ENCODE measurements at places on chromosomes 3 and 15.

DNA sequence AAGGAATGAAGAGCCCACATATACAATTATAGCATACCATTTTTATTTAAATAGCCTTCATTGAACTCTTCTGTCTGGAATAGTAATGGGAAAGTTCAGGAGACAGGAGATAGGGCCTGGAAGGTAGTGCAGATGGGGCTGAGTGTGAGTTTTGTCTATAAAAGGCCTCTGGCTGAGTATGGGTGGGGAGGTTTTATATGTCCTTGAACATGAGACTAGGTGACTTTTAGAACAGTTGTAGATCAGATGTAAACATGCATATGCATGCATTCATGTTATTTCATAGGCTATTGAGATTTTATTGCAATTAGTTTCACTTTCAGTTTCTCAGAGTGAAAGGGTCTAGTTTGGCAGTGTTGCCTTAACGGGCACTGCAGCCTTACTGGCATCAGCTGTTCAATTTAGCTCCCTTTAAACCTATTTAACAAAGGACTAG is 27.1 kb downstream of the CGGBP1 start:
- DNase-seq, result no peak

- no peak for DNase-seq
Measured at GRCh38 chr3:183529717-183530116, 25.8 kb downstream of the KLHL6 start.

DNA sequence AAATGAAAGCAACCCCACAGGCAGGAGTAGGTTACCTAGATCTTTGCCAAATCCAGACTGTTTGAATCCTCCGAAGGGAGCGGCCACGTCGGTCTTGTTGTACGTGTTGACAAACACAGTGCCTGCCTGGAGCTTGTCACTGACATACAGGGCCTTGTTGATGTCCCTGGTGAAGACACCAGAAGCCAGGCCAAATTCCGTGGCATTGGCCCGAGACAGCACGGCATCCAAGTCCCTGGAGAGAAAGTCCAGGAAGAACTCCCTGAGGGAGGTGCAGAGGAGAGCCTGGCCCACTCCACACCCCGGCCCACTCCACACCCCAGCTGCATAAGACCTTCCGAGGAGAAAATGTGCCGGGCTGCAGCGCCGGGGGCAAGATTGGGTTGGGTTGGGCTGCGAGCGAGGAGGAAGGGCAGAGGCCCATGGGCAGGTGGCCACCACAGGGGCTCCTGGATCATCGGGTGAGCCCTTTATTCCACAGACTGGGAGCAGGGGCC is 21.8 kb upstream of the SLC41A3 start:
- DNase-seq, result no peak

- no peak for DNase-seq
Measured at GRCh38 chr3:48636149-48636655, 941 bp upstream of the SLC26A6 start.

GRCh38 chr3:190558796-190559195 is 44.9 kb downstream of the IL1RAP start:
- DNase-seq, result no peak

DNA sequence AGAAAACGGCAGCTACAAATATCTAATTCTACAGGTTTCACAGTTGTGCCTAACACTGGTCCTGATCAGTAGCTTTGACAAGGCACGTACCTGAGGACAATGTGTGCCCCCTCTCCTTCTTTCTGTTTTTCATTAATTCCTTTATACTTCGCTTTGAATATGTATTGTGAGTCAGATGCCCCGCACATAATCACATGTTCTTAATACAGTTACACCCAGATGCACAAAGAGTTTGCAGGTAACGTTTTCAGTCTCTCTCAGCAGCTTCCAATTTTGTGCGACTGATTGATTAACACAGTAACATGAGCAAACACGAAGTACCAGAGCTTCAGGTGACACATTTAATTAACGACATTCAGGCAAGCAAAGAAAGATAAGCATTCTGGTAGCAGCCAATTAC is 209.8 kb upstream of the ZPLD1 start:
- DNase-seq, result no peak

- no peak for DNase-seq
Measured at GRCh38 chr3:148992635-148993255, 1.4 kb downstream of the GYG1 start.

GRCh38 chr3:184289426-184289938 is 9.6 kb upstream of the PSMD2 start:
- peak; percentile 46 for DNase-seq

DNA sequence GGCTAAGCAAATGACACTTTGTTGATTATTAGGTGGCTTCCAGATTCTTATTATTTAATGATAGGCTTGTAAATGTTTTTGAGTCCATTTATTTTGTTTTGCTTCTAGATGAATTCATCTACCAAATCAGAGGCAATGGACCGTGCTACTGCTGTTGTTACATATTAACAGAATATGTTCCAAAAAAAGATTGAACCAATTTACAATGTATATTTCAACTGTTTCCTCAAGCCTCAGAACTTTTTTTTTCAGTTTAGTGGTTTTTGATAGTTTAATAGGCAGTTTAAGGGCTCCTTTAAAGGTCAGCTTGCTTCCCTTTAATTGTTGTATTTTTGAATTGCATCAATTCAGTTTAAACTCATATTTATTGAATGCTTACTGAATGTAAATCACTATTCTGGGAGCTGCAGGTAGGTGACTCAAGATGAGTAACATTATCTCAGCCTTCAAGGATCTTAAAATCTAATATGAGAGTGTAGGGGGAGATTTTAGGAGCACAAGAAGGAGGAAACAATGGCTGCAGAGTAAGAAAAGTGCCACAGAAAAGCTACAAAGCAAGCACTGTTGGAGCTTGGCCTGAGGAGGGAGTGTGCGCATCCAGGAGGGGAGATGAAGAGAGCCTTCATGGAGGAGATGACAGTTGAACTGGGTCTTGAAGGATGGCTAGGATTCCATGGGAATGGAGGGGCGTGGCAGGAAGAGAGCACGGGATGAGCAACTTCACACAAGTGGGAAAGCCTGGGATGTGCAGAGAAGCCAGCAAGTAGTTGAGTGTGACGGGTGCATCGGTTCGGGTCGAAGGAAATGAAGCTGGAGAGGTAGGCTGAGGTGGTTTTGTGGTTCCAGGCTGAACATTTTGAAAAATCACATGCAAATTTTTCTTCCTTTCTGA is 14.7 kb downstream of the MAP2K1 start:
- DNase-seq, result no peak

DNA sequence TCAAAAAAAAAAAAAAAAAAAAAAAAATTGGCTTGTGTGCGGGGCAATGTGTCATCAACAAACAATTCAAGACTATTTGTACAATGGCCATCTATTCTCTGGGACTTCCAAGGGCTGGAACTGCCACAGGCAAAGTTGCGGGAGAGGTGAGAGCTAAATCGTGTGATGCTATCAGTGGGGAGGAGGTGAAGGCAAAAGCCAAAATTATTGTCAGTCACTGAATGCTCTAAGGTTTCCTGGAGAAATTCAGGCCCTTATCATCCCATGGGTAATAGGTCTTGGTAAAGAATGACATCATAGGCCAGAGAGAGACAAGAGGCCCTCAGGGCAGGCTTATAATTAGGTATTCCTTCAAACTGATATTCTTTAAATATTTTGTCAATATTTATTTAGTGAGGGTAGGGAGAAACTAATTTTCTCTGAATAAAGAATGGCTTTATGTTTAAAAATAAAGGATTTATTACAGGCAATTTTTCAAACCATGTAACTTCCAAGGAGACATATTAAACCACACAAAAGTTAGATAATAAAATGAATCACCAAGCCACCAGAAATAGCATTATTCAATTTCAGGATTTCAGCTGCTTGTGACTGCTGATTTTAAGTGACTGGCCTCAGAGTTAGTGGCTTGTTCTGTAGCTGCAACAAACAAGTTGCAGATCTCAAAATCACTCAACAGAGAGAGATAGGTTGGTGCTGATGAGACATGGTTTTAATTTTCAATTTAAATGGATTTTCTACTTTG is 226.3 kb upstream of the MRPL3 start:
- no peak for DNase-seq

DNA sequence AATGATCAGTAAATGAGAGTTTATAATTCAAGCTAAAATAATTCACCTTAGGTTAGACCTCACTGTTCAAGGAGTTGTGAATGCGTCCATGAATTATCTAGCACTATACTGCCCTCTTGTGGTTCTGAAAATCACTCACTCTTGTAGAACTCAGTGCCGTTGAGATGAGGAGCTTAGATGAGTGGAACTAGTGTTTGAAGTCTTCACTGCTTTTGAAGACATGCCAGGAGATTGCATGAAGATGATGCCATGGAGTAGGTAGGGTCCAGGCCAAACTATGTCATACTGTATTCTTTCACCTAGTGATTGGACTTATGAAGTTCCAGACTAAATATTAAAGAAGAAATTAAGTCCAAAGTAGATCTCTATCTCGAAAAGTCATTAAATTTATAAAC is 28.8 kb downstream of the LYSMD4 start:
- DNase-seq, result no peak

GRCh38 chr15:46091860-46092450 is 457.1 kb downstream of the SQOR start:
- no peak for DNase-seq

- DNase-seq, result no peak
Measured at GRCh38 chr3:151268267-151269235, 9.8 kb downstream of the P2RY14 start.

DNA sequence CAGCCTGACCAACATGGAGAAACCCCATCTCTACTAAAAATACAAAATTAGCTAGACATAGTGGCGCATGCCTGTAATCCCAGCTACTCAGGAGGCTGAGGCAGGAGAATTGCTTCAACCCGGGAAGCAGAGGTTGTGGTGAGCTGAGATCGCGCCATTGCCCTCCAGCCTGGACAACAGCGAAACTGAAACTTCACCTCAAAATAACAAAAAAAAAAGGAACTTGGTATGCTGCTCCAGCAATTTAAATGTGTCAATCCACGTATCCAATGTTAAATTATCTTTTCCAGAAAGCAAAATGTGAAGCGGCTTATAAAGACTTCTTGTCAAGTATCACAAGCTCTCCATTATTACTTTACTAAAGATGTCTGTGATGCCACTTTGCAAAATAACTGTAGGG is 9.9 kb upstream of the ARIH1 start:
- no peak for DNase-seq

- no peak for DNase-seq
Measured at GRCh38 chr15:49987198-49987785, 131.7 kb downstream of the ATP8B4 start.

Measured in stimulated activated CD4-positive, alpha-beta T cell treated with anti-CD3 and anti-CD28 coated beads, TNF-alpha, amount 100 ng/mL, for 4 hours (primary cell).